Activated effector memory CD4-positive, alpha-beta T cell treated with Interleukin-2 at 50 U/mL for 16 hours (primary cell): ENCODE measurements at places on chromosomes 1 and 21.
A peak's percentile ranks its signal among the peaks of the same experiment; 100 is the strongest.

GRCh38 chr1:54237586-54237985 lies 37.6 kb downstream of the MRPL37 start:
- DNase-seq: no peak

DNA sequence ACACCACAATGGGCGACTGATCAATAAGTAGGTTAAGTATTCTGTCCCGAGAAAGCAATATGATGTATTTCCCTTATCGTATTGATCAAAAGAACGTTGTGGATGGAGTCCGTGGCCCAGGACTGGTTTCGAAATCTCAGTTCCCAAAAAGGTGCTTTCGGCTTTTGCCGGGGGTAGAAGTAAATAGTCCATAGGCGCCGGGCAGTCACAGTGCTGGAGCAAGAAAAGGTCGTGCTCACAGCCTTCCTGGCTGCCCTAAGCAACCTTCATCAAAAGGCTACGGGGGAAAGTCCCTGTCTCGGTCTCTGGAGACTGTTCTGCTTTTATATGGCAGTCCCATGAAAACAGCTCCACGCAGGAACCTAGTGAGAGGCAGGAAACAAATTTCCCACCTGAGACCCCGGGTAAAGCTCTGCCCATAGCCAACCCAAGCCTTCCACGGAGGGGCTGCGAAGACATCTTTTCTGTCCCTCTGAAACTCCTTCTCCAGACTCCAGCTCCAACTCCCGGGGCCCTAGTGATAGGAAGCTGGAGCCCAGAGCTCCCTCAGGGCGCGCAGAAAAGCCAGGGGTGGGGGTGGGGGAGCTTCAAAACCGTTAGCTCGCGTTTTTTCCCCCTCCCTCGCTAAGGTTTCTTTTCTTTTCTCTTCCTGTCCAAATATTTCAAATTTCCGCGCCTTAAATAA lies 7.0 kb downstream of the CDKN2C start:
- DNase-seq: peak; percentile 13

DNA sequence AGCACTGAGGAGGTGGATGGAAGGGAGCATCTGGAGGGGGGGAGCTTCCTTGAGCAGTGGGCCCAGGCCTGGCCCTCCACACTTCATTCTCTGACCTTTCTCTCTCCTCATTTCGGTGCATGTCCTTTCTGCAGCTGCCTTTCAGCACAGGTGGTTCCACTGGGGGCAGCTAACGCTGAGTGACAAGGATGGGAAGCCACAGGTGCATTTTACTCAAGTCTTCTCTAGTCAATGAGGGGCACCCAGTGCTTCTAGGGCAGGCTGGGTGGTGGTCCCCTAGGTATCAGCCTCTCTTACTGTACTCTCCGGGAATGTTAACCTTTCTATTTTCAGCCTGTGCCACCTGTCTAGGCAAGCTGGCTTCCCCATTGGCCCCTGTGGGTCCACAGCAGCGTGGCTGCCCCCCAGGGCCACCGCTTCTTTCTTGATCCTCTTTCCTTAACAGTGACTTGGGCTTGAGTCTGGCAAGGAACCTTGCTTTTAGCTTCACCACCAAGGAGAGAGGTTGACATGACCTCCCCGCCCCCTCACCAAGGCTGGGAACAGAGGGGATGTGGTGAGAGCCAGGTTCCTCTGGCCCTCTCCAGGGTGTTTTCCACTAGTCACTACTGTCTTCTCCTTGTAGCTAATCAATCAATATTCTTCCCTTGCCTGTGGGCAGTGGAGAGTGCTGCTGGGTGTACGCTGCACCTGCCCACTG lies 43.2 kb downstream of the YARS1 start:
- DNase-seq: no peak

DNA sequence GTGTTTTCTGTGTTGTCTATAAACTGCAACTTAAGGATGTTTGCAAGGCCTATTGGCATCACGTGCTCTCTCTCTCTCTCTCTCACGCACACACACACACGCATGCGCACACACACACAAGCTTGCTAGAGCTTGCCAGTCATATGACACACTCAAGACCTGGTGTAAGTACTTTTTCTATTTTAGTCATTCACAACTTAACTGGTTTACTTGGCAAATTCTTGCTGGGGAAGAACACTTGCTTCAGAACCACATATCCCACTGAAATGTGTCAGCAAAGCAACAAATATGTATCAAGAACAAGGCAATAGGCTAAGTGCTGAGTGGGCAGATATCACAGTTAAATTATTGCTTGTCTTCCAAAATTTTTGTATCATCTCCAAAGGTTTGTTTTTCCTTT lies 107.8 kb downstream of the DISC1 start:
- DNase-seq: no peak

GRCh38 chr1:207316141-207316540 lies 5.3 kb upstream of the CD55 start:
- no peak for DNase-seq
